ENCODE measurements at places on chromosomes 3 and 15.

DNA sequence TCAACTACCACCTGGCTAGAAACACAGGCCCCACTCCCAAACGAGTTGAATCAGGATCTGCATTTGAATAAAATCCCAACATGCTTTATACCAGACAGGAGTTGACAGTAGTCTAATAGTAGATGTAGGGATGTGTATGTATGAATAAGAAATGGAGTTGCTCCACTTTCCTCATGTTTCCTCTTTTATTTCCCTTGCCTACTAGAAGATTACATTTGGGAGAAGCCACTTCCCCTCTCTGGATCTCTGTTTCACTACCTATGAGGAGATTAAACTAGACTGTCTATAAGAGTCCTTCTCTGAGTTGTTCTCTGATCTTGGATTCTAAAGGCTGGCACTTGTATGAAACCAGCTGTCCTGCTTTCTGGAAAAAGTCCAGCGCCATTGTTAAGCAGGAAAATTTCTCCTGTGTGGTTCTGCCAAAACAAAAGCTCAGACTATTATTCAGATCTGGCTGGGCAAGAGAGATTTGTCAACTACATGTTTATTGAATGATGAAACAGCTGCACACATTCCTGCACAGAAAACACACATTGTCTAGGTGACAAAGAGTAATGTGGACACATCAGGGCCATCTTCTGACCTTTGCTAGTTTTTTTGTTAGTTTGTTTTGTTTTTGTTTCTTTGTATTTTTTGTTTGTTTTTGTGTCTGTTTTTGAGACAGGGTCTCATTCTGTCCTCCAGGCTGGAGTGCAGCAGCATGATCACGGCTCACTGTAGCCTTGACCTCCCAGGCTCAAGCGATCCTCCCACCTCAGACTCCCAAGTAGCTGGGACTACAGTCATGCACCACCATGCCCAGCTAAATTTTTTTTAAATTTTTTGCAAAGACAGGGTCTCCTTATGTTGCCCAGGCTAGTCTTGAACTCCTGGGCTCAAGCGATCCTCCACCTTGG is 29.9 kb downstream of the ACP3 start:
- H3K27me3 ChIP-seq = peaks cover 17% of the 10 kb centered on the region
- no peak overlapping the region for H3K4me3 ChIP-seq
- no peak for DNase-seq
- H3K27ac ChIP-seq = no peak overlapping the region
- peaks cover 6% of the 10 kb centered on the region for H3K4me1 ChIP-seq

DNA sequence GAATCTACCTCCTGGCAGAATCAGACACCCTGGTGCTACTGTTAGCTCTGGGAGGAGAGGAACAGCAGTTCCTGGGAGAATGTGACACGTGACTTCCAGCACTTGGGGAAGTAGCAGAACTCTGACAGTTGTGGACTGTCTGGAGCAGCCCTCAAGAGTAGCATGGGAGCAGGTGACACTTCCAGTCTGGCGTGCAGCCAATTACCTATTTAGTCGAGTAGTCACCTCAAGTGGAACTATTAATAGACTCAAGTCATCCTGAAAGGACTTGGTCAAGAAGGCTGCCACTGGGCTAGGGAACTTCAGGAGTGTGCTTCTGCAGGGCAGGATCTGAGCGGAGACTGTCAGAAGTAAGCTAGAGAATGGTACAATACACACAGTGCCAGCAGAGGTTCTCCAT is 62.3 kb downstream of the MTHFS start:
- H3K36me3 ChIP-seq = peaks cover 22% of the 10 kb centered on the region
- peaks cover 3% of the 10 kb centered on the region for H3K4me1 ChIP-seq
- no peak overlapping the region for H3K27ac ChIP-seq
- no peak overlapping the region for H3K4me3 ChIP-seq

DNA sequence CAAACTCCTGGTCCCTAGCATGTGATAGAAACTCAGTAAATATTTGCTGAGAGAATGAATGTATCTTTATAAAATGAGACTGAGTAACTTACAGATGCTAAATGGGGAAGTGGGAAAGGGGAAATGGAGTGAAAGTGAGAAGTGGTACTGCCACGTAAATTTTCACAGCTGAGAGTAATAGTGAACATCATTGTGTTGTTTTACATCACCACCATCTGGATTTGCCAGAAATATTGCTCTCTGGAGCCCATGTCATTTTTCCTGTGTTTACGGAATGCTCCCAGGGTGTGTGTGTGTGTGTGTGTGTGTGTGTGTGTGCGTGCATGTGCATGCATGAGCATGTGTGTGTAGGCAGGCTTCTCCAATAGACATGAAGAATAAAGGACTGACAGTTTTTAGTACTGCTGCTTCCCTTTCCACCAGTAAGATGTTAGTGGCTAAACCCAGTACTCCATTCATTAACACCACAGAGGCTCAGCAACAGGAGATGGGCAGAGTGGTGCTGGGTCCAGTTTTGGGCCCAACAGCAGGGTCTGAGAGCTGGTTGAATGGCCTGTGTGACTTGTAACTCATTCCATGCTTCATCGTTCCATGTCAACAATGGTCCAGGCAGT is 57.3 kb downstream of the DIPK2A start:
- no peak overlapping the region for H3K27ac ChIP-seq
- peaks cover 4% of the 10 kb centered on the region for H3K27me3 ChIP-seq
- no peaks in the 10 kb centered on the region for H3K36me3 ChIP-seq
- no peak overlapping the region for H3K4me3 ChIP-seq

DNA sequence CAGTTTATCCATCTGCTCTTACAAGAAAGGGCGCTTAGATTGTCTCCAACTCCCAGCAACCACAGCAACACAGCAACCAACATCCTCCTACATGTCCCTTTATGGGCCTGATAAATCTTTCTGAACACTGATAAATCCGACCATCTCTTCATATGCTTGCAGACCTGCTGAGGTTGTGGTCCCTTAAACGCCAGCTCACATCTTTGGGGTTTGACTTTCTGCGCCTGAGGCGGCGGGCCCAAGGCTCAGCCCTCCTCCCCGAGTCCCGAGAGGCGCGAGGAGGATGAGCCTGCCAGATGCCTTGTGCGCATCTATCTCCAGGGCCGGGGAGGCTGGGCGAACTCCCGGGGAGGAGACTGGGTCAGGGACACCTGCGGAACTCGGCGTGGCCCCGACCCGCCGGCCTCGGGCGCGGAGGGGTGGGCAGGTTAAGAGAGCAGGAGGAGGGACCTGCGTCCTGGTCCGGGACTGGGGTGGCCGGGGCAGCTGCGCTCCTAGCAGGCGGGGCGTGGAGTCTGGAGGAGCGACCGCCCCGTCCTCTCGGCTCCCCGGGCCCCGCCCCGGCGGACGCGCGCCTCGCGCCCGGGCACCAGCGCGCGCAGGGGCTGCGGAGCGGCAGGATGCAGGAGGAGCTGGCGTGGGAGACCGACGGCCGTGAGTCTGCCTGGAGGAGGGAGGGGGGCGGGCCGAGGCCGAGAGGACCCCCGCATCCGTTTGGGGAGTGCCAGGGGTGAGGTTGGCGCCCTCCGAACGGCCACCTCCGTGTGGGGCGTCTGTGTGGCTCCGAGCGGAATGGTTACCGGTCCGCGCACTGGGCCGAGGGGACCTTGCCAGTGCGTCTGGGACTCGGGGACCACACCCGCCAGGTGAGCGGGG is at the start of gene ANKDD1A:
Gene ANKDD1A, plus strand, starts transcription at position 592 of the 876 bp plus-strand sequence. Its CDS starts 29 bp downstream, at position 621.
- H3K36me3 ChIP-seq = no peaks in the 10 kb centered on the region
- peak; percentile 60 for DNase-seq
- peaks cover 20% of the 10 kb centered on the region for H3K27me3 ChIP-seq
- H3K27ac ChIP-seq = no peak within 1 kb of the TSS
- peaks cover 10% of the 10 kb centered on the region for H3K4me1 ChIP-seq

DNA sequence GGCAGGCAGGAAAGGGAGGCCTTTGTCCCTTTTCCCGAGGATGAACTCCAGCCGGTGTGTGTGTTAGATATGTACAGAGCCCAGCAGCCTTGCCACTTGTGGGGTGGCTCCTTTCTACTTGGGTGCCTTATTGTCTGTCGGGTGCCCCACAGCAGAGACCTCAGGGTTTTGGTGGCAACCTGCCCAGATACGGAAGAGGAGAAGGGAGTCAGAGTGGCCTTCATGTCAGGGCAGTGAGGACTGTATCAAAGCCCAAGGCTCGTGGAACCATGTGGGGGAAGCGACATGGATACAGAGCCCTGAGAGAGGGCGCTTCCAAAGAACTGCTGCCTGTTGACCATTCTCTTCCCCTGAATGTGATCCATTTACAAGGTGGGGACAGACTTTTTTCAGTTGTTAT is 166.2 kb downstream of the SLCO3A1 start:
- no peak for DNase-seq
- H3K36me3 ChIP-seq = no peaks in the 10 kb centered on the region
- H3K27me3 ChIP-seq = no peaks in the 10 kb centered on the region
- H3K4me3 ChIP-seq = no peak overlapping the region

DNA sequence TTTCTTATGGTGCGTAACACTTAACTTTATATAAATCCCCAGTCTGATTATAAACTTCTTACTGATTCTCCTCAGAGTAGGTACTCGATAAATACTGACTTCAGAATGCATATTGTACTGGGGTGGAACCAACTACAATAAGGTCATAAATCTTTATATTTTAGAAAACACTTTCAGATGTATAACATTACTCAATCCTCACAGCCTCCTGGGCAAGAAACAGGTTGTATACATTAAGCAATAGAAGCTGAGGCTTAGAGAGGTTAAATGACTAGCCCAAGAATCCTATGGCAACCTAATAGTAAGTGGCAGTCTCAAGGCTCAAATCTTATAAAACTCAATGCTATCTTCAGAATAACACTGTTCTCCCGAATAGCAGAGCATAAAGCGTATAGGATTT is 9.1 kb downstream of the VPS13C start:
- DNase-seq = no peak
- H3K4me1 ChIP-seq = peaks cover 22% of the 10 kb centered on the region
- no peak overlapping the region for H3K4me3 ChIP-seq
- no peak overlapping the region for H3K27ac ChIP-seq
- no peaks in the 10 kb centered on the region for H3K27me3 ChIP-seq
- H3K36me3 ChIP-seq = peaks cover 9% of the 10 kb centered on the region
